ENCODE measurements at places on chromosomes 5 and 9.

DNA sequence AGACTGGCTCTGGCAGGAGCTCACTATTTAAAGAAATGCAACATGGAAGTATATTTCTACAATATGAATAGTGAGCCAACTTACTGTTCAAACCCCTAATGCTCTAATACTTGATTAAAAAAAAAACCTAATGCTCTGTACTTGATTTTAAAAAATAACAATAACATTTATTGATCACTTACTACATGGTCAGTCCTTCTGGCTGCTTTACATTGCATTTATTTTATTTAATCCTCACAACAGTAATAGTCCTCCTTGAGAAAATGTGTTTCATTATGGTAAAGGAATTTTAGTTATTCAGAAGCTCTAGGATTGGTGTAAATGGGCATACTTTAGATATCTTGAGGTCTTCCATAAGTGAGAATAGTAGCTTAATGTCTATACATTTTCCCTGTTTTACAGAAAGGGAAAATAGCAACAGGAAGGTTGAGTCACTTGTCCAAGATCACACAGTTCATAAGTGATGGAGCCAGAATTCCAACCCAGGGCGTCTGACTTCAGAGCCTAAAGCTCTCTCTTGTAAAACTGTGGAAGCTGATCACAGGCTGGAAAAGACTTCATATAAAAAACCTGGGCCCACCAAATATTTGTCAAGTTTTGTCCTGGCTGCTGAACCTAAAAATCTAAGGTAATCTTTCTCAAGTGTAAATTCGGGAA lies 1.0 kb downstream of the STARD4 start:
- no peak for DNase-seq

- no peak for DNase-seq
Observed at GRCh38 chr5:172939071-172939470, 20.2 kb upstream of the RPL26L1 start.

DNA sequence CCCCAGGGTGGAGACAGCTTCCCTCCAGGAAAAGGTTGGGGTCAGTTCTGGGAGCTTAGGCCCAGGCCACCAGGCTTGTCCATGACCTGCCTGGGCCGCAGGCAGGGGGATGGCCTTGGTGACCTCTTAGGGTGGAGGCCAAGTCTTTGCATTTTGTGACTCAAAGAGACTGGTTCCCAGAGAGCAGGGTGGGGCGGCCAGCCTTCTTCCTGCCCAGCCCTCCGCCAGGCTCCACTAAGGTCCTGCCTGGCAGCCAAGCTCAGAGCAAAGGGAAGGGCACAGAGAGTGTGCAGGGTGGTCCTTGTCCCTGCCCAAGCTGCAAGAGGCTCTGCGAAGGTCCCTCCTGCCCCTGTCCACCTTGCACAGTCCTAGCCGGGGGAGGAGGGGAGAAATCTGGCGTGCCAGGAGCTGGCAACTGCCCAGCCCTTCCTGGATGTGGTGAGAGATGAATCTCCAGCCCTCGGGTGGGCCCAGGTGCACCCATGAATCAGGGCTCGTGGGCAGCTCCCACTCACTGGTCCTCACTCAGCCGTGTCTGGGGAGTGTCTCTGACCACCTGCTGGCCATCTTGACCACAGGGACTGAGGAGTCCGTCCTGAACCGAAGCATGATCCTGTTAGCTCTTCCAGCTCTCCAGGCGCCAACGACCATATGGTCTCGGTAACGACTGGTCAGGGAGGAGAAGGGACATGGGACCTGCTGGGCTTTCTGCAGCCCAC lies 2.3 kb upstream of the PTGDS start:
- no peak for DNase-seq

GRCh38 chr5:7673658-7674057 lies 177.3 kb downstream of the CFAP90 start:
- DNase-seq: no peak

GRCh38 chr9:38355517-38356120 lies 36.9 kb upstream of the ALDH1B1 start:
- DNase-seq: no peak

- DNase-seq: no peak
Observed at GRCh38 chr5:170537451-170538095, 33.8 kb downstream of the KCNIP1 start.

DNA sequence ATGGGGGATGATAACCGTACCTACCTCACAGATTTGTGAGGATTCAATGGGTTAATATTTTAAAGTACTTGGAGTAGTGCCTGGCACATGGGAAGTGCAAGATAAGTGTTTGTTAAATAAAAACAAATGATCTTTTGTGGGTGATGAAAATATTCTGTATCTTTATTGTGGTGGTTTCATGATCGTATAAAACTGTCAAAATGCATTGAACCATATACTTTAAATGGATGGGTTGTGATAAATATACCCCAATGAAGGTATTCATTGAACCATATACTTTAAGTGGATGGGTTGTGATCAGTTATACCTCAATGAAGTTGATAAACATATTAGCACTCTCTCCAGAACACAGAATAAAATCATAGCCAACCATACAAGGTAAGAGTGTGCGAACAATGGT lies 234.5 kb downstream of the CRB2 start:
- DNase-seq: no peak

DNA sequence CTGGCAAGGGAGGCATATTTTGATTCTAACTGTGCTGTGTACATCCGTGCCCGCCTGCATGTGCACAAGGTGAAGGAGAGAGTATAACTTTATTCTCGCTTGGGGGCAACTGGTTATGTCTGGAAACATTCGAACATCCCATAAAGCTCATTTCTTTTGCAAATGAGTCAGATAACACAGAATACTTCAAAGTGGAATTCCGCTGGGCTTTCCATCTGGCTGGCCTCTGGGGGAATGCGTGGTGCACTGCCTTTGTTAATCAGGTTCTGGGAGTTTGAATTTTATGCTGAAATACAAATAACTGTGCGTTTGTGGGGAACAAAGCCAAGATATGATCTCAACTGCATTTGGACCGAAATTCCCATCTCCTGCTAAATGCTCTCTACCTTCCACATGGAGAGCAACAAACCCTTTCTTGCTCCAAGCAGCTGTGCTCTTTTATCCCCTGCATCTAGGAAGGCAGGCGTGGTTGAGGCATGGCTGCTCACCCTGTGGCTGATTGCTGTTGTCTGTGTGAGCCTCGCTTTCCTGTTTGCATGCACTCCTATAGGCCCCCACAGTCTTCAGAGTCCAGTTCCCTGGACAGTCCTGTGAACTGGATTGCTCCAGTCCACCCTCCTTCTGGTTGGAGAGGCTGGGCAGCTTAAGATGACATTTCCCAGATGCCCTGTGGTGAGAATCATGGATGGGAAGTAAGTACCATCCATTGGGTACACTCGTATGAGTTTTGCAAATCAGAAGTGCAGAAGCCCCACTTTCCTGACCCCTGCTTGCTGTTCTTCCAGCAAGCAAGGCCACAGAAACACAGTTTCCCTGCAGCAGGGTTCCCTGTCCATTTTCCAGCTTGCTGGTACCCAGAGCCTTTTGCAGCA lies 82.9 kb upstream of the ALDH1B1 start:
- DNase-seq: no peak
